ENCODE measurements at places on chromosomes 5 and 9.

DNA sequence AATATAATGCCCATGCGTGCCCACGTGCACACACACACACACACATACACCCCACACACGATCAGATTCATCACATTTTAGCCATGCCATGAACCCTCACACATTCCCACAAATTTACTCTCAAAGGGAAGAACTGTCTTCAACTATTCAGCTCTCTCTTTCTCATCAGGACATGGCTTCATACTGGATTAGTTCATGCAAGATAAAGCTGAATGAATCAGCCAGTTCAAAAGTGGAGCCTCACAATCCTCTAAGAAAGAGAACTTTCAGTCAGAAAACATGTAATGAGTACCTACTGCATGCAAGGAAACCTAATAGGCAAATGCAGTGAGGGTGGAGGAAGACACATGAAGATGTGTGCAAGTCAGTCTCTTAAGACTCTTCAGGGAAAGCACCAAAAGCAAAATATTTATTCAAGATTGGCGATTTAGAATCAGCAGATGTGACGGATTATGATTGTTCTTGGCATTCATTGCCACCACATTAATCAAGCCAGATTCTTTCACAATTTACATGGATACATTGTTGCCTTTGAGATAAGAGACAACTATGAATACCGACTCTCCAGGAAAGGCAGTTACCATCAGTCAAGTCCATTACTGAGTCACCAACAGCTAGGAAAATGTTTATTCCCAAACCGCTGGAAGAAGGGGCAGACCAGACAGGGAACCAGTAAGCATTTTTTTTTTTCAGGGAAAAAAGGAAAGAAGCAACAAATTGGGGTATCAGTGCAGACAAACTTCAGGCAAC, 30.3 kb upstream of the PUM3 start:
- no peak for DNase-seq

GRCh38 chr5:134149571-134150303, 27.0 kb downstream of the SKP1 start:
- no peak for DNase-seq

DNA sequence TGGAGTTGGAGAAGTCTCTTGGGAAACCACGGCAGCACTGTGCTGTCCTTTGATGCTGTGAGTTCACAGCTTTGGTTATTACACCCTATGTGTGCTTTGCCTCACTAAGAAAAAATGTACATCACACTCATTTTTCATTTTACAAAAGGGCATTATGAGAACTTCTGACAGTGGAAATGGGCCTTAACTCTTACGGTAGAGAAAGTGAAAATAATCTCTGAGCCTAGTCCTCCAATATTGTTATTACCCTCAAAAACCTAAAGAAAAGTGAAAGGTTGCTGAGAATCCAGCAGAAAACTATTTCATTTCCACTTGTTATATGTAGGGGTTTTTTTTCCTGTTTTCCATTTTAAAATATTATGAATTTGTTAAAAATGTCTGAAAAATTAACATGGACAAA, 8.2 kb upstream of the OR13D1 start:
- DNase-seq: no peak

DNA sequence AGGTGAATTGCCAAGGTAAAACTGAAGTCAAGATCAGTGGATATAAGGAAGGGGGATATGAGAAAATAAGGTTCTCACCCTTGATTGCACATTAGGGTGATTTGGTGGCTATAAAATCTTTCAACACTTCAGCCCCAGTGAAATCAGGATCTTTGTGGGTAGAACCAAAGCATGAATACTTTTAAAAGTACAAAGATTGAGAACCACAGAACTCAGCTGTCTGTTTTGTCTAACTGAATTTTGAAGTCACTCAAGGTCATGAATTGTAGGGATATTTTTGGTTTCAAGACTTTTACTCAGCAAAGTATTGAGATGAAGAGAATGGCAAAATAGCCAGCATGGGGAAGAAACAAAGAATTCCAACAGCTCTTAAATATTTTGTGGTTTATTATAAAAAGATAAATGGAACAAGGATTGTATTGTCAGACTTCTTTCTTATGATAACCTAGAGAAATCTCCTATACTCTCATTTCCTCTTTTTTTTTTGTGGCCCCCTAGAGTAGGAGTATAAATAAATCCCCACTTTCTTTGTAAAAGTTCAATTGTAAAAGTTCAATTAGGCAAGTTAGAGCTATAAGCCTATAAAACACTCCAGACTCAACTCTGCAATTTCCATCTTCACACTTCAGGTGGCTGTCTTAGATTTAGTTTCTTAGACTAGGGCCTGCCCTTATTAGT, 272.9 kb downstream of the PDE4D start:
- DNase-seq: peak; percentile 54

DNA sequence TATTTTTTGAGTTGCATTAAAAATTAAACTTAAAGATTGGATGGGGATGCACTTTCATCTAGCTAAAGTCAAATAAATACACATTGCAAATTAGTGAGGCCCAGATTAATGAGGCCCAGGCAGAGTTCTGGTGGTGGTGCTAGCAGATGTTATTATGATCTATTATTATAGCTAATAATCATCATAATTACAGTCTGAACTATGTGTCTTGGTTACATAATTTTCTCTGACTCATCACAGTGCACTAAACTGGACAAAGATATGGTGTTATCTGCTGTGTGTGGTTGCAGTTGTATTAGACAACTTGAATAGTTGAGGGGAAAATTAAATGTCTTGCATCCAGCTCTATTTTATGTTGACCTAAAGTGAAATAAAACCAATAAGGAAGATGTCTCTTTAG, 568.8 kb downstream of the TLR4 start:
- DNase-seq: no peak

DNA sequence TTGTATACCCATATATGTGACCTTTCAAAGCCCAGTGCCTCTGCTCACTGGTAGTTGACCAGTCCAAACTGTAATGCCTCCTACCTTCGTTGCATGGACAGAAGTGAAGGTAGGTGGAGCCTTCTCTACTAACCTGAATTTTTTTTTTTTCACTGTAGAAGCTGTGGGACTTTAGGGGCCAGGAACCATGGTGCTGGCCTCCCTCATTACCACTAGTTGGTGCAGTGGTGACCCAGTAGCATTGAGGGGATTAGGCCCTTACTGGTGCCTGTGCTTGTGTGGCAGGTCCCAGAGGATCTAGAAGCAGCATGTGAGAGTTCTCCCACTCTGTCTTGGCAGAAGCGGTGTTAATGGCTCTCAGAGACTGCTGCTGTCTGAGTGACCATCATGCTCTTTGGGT, 2.3 kb downstream of the RALGPS1 start:
- DNase-seq: no peak

DNA sequence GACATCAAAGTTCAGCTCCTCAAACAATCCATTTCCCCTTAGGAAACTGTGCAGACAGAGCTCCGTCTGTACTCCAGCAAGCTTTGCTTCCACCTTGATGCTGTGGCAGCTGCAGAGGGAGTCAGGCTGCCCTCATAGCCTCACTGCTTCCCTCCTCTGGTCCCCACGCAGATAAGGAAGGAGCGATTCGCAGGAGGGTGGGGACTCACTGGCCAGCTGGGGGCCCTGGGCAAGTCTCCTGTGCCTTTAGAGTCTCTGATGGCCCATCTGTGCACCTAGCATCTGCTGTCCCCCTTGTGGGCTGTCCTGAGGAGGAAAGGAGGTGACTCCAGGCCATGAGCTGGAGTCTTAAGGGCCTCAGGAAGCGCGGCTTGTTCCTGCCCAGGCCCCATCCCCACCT, 121.5 kb downstream of the ENTREP1 start:
- DNase-seq: no peak

- DNase-seq: no peak
These were observed 21.7 kb downstream of the C9orf152 start for GRCh38 chr9:110186254-110186653.

DNA sequence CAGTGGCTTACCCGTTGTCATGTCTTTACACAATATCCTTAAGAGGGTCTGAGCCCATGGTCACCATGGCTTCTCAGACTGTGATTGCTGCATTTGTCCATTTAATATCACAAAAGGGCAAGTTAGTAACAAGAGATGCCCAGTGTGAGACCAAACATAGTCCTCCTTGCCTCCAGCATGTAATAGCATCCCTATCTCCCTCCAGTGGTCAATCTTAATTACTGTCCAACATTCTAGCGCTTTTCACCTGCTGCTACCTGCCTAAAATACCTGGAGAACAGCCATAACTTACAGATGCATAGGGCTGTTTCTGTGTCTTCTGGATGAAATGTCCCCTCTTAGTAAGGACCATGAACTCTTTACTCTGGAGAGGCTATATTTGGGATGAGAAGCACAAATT, 267.2 kb upstream of the DAB2 start:
- no peak for DNase-seq

DNA sequence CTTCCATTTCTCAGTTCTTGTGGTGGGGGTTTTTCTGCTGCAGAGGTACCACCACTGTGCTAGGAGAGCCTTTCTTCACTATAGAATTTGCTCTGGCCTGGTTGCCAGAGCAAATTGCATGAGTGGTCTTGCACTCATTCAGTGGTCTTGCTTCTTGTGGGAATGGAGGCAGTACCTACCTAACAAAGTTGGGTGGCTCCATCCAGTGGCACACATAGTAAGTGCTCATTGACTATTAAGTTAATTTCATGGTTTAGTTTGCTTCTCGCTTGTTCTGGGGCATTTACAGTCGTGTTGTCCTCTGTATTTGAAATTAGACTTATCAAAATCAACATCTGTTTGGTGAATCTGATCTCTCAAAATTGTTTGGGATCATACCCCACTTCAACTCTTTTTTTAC, 23.0 kb downstream of the SLC28A3 start:
- no peak for DNase-seq

DNA sequence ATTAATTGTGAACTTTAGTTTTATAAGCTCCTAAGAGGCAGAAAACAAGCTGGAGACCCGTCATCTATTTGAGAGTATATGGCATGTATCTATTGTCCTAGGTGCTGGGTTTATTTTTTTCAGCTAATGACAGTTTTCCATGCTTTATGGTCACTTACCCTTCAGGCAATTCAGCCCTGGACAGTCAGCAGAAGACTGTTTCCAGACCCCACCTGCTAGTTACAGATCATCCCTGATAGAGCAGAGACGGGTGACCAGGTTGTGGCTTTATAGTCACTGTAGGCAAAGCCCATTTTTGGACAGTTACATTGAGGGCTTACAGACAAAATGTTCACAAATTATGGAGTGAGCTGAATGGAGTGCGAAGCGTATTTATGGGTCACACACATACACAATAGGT, 1227.5 kb downstream of the FOXD4L5 start:
- no peak for DNase-seq
